Activated naive CD8-positive, alpha-beta T cell treated with anti-CD3 and anti-CD28 coated beads for 36 hours (primary cell): ENCODE measurements at places on chromosomes 7 and 10.
A peak's percentile ranks its signal among the peaks of the same experiment; 100 is the strongest.

DNA sequence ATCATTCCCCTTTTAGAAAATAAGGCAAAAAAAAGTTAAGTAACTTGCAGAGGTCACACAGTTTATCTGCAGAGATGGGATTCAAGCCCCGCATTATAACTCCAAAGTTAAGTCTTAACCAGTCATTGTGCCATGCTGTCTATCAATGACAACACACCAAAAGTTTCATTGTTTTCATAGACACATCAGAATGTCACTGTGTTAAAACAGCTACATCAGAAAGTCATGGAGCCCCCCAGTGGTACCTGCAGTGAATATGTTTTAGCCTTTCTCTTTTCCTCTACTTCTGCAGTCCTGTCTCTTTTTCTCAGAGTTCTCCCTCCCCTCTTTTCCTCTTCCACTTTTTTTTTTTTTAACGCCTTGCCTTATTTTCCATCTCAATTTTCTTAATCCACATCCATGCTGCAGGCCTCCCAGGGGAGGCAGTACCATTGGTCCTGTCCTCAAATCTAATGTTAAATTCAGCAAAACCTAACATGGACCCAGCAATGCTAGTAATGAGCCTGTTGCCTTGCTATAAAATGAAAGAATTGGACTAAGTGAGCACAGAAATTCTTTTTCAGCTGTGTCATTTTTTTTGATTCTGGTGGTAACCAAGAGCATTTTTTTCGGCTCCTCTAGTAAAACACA, 3.8 kb upstream of the NRCAM start:
- DNase-seq = peak; percentile 23
- H3K36me3 ChIP-seq = no peaks in the 10 kb centered on the region
- H3K27ac ChIP-seq = no peak overlapping the region
- peaks cover 14% of the 10 kb centered on the region for H3K27me3 ChIP-seq
- no peak overlapping the region for H3K4me3 ChIP-seq

DNA sequence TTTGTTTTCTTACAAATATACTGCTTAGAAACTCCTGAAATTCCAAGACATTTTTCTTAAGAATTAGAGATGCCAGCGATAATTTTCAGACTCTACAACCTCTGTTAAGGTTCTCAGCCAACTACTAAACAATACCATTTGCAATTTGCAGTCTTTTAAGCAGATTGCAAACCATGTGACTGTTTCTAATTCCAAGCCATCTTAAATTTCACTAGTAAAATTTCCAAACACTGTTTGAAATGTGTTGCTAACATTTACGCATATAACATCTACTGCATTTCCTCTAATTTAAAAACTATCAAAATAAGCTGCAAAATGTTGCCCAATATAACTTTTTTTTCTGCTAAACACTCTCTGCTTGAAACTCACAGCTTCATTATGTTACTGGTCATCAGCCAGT, 56.0 kb upstream of the MACROH2A2 start:
- no peaks in the 10 kb centered on the region for H3K36me3 ChIP-seq
- no peak for DNase-seq
- H3K27me3 ChIP-seq = peaks cover 14% of the 10 kb centered on the region
- no peak overlapping the region for H3K27ac ChIP-seq
- H3K4me1 ChIP-seq = no peaks in the 10 kb centered on the region
- no peak overlapping the region for H3K4me3 ChIP-seq

DNA sequence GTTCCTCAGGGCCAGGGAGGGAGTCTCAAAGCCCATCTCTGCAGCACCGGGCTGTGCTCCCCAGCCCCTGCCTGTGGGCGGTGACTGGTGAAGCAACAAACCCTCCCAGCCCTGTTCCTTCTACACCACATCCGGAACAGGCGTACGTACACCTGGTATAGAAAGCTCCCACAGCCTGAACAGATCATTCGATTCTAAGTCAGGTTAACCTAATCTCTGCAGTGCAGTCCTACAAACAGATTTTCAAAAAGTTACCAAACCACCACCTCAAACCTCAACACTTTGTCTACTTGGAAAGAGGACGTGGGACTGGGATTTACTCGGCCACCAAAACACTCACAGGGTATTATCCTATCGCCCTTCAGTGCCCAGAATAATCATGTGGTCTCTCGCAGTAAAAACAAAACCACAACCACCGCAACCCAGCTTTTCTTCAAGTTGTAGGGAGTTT, 238.4 kb downstream of the DIP2C start:
- peak; percentile 70 for DNase-seq
- H3K36me3 ChIP-seq = no peaks in the 10 kb centered on the region
- peaks cover 37% of the 10 kb centered on the region for H3K4me1 ChIP-seq
- H3K27me3 ChIP-seq = no peaks in the 10 kb centered on the region

DNA sequence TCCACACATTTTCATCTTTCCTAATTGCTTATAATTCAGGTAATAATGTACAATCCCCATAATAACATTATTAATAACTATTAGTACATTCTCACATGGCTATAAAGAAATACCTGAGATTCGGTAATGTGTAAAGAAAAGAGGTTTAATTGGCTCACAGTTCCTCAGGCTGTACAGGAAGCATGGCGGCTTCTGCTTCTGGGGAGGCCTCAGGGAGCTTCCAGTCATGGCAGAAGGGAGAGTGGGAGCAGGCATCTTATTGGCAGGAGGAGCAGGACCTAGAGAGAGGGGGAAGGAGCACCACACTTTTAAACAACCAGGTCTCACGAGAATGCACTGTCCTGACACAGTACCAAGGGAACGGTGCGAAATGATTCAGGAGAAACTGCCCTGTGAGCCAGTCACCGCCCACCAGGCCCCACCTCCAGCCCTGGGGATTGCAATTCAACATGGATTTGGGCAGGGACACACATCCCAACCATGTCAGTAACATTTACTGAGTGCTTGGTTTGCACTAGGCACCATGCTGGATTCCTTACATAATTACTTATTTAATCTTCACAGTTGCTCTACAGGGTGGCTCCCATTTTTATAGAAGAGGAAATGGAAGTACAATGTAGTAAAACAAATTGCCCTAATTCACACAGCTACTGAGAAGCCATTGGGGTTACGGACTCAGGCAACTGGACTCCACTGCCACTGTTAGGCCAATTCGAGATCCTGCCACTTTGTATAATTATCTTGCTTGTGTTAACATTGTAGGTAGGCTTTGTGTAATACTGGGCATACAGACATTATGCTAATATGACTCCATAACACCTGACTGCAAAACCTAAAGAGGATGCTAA, 8.7 kb upstream of the ESYT2 start:
- H3K27ac ChIP-seq = no peak overlapping the region
- H3K4me1 ChIP-seq = peaks cover 4% of the 10 kb centered on the region
- H3K27me3 ChIP-seq = no peaks in the 10 kb centered on the region
- H3K36me3 ChIP-seq = no peaks in the 10 kb centered on the region
- H3K4me3 ChIP-seq = no peak overlapping the region

DNA sequence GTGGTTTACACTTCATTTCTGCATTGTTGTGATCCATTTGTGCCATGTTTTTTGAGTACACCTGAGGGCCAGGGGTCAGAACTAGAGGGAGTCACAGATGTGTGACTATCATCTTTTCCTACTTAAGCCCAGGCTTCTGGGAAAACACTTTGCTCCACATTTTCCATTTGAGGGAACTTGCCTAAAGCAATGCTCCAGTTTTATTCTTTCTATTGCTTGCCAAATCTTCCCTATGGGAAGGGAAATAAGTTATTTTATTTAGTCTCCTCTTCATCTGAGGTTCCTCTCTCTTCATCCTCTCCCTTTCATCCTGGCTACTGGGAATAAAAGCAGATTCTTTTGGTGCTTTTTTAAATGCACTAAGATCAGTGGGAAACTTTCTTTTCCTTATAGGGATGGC, 179.9 kb upstream of the PRSS58 start:
- peaks cover 36% of the 10 kb centered on the region for H3K4me1 ChIP-seq
- DNase-seq = no peak
- H3K27me3 ChIP-seq = no peaks in the 10 kb centered on the region
- H3K36me3 ChIP-seq = no peaks in the 10 kb centered on the region
- H3K4me3 ChIP-seq = no peak overlapping the region

DNA sequence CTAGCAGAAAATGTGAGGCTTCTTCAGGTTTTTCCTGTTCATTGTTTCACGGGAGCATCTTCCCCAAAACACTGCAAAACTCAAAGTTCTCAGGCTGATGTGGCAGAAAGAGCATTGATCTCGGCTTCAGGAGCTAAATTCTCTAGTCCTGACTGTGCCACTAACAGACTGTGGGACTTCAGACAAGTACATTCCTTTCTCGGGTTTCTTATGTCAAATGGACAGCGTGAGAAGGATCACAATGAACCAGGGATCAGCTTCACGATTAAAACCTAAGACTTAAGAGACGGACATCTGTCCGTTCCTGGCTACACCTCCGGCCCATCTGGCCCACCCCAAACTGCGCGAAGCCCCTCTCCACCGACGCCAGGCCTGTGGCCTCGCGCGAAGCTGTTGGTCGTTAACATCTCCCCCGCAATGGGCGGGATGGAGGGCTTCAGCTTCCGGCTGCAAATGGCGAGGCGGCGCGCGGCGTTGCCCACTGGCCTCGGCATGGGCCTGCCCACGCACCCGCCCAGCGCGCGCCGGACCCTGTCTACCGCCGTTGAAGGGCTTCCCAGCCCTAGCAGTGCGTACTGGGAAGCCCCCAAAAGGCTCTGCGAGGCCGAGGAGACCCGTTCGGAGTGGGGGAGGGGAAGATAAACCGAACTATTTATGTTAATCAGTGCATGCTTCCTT, 549 bp upstream of the DDX50 start:
- peaks cover 35% of the 10 kb centered on the region for H3K4me1 ChIP-seq
- H3K36me3 ChIP-seq = peaks cover 25% of the 10 kb centered on the region
- H3K27me3 ChIP-seq = peaks cover 4% of the 10 kb centered on the region
- peak; percentile 78 for DNase-seq
- H3K4me3 ChIP-seq = peak overlapping the region; percentile 89
- peak overlapping the region; percentile 99 for H3K27ac ChIP-seq

DNA sequence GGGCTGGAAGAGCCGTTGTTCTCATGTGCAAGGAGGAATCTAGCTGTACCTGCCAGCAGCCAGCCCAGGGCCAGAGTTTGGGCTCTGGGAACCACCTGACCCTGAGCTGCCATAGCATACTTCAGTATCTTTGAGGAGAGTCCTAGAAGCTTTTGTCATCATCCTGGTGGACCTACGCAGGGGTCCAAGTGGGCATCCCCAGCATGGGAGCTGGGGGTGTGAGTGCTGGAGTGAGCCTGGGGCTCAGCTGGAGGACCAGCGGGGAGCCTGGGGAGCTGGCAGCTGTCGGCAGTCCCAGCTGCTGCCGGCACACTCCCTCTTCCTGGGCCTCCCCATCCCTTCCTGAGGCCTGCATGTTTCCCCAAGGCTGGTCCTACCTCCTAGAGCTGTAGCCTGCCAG, 32.5 kb downstream of the C10orf105 start:
- no peak overlapping the region for H3K27ac ChIP-seq
- DNase-seq = no peak
- no peak overlapping the region for H3K4me3 ChIP-seq
- no peaks in the 10 kb centered on the region for H3K27me3 ChIP-seq
- H3K36me3 ChIP-seq = peaks cover 4% of the 10 kb centered on the region
